Activated CD8-positive, alpha-beta memory T cell treated with anti-CD3 and anti-CD28 coated beads, Interleukin-2, amount 10 ng/mL, durations not matched to agents 7 days and 5 days (primary cell): ENCODE measurements at places on chromosomes 3 and 15.

GRCh38 chr3:117603097-117603496 lies 893.5 kb downstream of the TUSC7 start:
- DNase-seq = no peak

DNA sequence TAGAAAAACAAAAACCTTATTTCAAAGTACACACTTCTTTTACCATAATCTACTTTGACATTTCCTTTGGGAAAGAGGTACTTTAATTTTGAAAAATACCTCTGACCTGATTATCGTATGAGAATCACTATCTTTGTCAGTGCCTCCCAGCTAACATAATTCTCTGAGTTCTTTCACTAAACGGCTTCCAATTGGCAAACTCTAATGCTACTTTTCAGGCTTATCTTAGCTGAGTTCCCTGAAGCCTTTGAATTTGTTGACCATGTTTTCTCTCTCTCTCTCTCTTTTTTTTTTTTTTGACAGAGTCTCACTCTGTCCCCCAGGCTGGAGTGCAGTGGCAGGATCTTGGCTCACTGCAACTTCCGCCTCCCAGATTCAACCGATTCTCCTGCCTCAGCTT lies 312.8 kb downstream of the ZPLD1 start:
- no peak for DNase-seq

- DNase-seq = no peak
Observed at GRCh38 chr3:71930056-71930991, 145.4 kb upstream of the PROK2 start.

- DNase-seq = peak; percentile 72
Observed at GRCh38 chr3:196207833-196208607, 3.2 kb downstream of the ZDHHC19 start.

- DNase-seq = no peak
Observed at GRCh38 chr3:110995461-110996231, 76.0 kb upstream of the NECTIN3 start.

- no peak for DNase-seq
Observed at GRCh38 chr15:88605189-88606069, 15.7 kb upstream of the AEN start.

- DNase-seq = no peak
Observed at GRCh38 chr3:79514069-79514468, 253.7 kb downstream of the ROBO1 start.

DNA sequence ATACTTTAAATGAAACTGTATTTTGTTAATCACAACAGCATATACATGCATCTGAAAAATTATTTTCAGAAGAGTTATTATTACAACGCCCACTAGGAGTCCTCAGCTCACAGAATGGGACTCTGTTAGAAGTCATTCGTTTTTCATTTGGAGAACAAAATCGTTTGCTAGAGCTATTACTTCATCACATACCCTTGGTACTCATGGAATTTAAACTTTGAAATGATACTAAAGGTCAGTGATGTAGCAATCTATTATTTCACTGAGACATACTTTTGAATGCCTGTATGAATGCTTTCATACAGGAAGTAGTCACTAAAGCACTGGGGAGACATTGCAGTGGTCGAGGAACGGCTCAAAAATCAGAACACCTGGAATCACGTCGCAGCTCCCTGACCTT lies 198.1 kb downstream of the MBNL1 start:
- DNase-seq = no peak

GRCh38 chr3:6250167-6250566 lies 610.7 kb upstream of the GRM7 start:
- no peak for DNase-seq

DNA sequence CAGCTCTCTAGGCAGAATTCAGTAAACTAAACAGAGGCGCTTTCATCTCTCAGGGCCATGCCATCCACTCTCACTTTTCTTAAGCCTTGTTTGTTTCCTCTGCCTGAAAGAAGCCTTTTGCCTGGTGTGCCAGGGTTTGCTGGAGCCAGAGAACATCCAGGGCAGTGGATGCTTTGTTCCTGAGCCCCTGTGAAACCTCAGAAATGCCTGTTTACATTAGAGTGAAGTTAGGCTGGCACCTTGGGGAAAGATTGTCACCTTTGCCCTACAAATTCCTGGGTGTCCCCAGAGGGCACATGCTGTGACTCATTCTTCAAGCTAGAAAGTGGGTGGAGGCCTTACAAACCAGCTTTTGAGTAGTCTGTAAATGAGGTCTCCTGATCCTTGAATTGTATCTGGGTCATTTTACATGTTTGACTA lies 10.7 kb upstream of the TRAK1 start:
- no peak for DNase-seq

GRCh38 chr3:143163562-143164100 lies 44.1 kb downstream of the CHST2 start:
- DNase-seq = no peak

DNA sequence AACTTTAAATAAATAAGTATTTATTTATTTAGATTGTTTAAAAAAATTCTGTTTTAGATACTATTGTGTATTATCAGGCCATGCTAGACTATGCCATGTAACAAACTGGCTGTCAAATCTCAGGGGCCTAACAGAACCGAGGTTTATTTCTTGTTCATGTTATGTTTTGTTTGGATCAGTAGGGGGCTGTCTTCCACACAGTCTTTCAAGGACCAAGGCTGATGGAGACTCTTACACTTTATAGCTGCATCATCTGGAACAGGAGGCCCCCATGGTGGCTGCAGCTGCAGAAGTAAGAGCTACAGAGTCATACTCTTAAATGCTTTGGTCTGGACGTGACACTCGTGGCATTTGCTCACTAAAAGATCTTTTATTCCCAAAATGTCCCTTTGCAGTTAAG lies 33.0 kb upstream of the ARL14 start:
- no peak for DNase-seq

GRCh38 chr3:178560759-178561158 lies 24.5 kb downstream of the KCNMB2 start:
- DNase-seq = no peak

DNA sequence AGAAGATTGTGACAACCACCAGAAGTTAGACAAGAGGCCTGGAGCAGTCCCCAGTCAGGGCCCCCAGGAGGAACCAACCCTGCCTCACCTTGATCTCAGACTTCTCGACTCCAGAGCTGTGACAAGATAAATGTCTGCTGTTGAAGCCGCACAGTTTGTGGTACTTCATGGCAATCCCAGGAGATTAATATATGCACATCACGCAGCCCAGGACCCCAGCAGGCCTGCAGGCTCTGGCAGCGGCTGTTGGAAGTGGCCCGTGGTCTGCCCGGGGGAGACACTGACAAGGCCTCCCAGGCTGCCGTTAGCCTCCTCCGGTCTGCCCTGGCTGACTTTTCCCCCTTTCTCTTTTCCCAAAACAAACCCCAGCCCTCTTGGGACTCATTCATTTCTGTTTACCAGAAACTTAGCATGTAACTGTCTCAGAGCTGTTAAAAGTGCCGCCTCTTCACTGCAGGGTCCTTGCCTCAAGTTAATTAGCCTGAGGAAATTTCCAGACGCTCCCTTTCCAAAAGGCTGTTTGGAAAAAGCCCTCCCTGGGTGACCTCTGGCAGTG lies 183.5 kb upstream of the LYSMD4 start:
- no peak for DNase-seq

GRCh38 chr15:40595773-40596172 lies 1.7 kb downstream of the KNL1 start:
- DNase-seq = no peak

DNA sequence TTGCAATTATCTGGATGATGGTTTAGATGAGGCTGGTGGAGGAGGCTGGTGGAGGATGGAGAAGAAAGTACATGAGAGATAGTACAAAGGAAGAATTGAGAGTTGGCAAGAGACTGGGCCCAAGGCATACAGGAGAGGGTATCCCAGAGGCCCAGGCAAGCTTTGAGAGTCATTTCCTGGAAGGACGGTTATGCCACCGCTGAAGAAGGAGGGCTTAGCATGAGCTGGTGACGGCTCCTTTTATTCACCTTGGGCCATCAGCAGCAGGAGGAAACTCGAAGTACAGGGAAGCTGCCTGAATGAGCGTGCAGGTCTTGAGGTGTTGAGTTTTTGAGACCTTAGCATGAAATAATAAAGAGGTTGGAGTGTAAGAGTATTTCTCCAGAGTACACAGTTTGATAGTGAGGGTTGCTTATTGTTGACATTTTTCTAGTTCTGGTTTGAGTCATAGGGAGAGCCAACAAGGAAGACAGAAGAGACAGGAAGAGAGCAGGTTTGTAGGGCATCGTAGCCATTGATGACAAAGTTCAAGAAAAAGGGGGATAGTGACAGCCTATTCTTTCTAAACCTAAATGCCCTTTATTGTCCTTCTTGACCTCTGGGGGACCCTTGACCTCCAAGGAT lies 13.8 kb downstream of the THSD4 start:
- no peak for DNase-seq

GRCh38 chr3:128585189-128585588 lies 65.4 kb downstream of the RPN1 start:
- no peak for DNase-seq

DNA sequence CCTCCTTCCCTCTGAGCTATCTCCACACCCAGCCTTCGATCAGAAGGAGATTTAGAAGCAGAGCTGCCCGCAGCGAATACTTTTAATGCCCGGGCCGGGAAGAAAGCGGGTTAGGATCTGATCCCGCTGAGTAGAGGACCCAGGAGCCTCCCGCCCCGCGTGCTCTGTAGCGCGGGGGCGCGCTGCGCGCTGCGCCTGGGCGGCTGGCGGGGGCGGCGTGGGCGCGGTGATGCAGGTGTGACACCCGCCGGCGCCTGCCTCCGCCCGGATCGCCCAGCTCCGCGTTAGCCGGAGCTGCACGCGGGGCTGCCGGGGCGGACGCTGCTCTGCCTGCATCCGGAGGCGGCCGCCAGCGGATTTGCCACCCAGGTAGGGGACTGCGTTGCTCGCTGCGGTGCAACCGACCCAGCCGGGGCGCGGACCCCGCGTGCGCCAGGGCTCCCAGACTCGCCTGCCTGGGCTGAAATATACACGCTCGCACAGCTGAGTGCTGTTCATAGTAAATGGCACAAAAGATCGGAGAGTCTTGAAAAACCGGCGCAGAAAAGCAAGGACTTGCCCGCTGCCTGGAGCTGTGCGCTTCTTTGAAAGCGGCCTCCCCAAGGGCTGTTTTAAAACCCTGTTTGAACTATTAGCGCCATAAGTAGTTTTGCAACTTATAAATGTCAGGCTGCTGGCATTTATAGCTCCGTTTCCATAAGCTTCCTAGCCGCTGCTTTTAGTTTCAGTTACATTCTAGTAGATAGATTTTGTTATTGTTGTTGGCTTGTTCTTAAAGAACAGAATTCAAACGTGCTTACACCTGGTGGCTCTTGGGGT lies at the start of gene SV2B:
Gene SV2B, plus strand, starts transcription at position 263 of the 819 bp plus-strand sequence. CDS start 126,007 bp downstream, outside the sequence.
- peak; percentile 64 for DNase-seq

- DNase-seq = no peak
Observed at GRCh38 chr15:89654301-89654761, 936 bp downstream of the KIF7 start.

- no peak for DNase-seq
Observed at GRCh38 chr3:70914862-70915261, 602.4 kb upstream of the MDFIC2 start.

DNA sequence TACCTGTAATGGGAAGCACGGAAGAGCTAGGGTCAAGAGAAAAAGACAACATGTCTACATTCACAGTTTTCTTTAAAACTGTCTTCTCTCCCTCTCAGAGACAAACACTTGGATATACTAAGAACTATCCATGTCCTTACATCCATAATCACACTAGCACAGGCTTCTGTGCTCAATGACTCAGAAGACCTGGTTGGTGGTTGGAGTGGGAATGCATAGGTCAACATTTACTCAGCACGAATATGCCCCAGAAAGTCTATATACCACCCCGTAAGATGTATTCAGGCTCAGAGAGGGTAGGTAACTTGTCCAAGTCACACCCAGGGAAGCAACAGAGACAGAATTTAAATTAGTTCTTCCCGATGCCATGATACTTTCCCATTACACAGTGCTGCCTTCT lies 891.1 kb downstream of the TUSC7 start:
- DNase-seq = no peak

GRCh38 chr3:14397531-14397930 lies 4.9 kb upstream of the SLC6A6 start:
- peak; percentile 54 for DNase-seq

DNA sequence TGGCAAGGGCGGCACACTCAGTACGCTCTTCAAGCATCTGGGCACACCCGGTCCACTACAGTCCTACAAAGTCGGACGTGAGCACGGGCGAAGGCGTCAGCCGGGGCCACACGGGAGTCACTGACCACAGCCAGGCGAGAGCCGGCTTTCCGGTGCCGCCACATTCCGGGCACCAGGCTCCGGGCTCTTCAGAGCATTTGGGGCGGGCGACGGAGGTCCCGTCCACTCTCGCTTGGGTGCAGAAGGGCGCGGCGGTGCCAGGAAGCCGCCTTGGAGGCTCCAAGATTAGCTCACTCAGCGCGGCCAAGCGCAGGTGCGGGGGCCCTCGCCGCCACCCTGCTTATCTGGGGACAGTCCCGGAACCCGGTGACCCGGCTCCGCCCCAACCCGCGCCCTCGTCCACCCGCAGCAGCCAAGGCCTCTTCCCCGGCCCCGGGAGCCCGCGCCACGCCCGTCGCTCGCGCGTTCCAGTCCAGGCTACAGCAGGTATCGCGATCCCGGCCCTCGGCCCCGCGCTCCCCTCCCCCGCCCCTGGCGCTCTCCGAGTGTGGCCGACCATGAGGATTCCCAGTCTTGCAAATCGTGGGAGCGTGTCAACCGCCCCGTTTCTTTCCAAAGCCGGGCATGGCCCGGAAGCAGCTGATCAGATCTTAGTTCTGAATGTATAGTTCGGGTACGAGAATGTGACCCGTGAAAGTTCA lies at the start of gene ADPRH:
Gene ADPRH, plus strand, starts transcription at position 127 of the 701 bp plus-strand sequence. CDS start 2,678 bp downstream, outside the sequence.
- DNase-seq = peak; percentile 71

- DNase-seq = no peak
Observed at GRCh38 chr3:194945508-194945907, 259.8 kb downstream of the FAM43A start.

DNA sequence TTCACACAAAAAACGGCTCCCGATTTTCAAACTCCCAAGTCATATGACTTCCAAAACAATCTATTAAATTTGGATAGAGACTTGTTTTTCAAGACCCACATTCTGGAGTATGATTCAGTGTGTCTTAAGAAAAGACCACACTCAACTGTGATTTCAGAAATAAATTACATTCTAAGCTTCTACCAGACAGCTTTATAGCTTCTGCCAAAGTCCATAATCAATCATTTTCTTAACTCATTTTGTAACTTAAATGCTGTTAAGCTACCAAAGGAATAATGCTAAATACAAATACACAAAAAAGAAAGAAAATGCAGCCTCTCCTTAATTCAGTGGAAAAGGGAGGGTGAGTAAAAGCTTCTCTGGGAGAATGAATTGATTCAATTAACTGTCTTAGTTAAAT lies 192.3 kb upstream of the P2RY1 start:
- DNase-seq = no peak

GRCh38 chr15:101207867-101208288 lies 44.0 kb downstream of the CHSY1 start:
- DNase-seq = no peak
